Activated CD4-positive, CD25-positive, alpha-beta regulatory T cell treated with anti-CD3 and anti-CD28 coated beads, Interleukin-2, amount 50 U/mL, for 24 hours (primary cell): ENCODE measurements at places on chromosomes 6 and 20.

DNA sequence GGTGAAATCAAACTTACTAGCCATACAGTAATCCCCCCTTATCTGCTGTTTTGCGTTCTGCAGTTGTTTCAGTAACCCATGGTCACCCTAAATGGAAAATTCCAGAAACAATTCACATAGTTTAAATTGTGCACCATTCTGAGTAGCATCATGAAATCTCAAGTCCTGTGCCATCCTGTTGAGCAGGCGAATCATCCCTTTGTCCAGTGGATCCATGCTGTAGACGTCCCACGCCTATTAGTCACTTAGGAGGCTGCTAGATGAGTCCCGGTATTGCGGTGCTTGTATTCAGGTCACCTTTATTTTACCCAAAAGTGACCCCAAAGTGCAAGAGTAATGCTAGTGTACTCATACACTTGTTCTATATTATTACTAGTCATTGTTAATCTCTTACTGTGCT lies 46.4 kb downstream of the HECA start:
- ATAC-seq: no peak

GRCh38 chr20:57960803-57961575 lies 251.2 kb upstream of the PMEPA1 start:
- no peak for ATAC-seq

GRCh38 chr6:64497634-64498033 lies 862.0 kb downstream of the PHF3 start:
- no peak for ATAC-seq

DNA sequence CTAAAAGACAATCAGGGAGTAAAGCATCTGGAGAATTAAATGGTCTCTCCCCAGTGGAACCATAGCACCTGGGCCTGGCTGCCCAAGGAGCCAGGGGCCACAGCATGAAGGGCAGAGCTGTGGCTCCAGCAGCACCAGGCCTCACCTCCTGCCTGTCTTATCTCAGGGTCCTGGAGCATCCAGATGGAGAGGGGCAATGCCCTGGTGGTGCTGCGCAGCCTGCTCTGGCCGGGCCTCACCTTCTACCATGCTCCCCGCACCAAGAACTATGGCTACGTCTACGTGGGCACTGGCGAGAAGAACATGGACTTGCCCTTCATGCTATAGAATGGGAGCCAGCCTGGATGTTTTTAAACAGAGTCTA lies 17.0 kb downstream of the MRPS18A start:
- ATAC-seq: no peak

- peak; percentile 21 for ATAC-seq
These were observed 1.1 kb upstream of the BEND3 start for GRCh38 chr6:107116328-107116892.

DNA sequence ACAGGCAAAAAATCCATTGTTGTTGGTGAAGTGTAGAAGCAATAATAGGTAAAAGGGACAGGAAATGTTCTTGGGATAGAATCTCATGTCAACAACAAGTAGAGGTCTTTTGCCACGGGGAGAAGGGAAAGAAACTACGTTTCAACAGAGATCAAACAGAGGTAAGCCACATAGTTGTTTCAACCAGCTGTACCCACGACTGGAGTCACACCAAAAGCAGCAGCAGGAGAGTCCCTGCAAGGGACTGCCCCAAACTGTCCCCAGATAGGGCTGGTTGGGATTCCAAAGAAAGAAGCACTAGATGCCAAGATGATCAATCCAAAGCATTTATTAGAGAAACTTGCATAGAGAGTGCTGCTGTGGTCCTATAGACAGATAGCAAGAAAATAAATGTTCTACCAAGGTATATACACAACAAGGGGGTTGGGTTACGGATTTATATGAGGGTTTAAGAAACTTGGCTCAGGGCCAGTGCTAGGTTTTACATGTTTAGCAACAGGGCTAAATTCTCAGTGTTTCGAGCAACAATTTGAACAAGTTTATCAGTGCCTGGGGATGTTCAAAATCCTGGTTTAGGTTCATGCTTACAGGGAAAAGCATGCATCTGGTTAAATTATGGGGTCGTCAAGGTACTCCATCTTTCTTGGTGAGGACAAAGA lies 466.5 kb downstream of the MMUT start:
- ATAC-seq: no peak

DNA sequence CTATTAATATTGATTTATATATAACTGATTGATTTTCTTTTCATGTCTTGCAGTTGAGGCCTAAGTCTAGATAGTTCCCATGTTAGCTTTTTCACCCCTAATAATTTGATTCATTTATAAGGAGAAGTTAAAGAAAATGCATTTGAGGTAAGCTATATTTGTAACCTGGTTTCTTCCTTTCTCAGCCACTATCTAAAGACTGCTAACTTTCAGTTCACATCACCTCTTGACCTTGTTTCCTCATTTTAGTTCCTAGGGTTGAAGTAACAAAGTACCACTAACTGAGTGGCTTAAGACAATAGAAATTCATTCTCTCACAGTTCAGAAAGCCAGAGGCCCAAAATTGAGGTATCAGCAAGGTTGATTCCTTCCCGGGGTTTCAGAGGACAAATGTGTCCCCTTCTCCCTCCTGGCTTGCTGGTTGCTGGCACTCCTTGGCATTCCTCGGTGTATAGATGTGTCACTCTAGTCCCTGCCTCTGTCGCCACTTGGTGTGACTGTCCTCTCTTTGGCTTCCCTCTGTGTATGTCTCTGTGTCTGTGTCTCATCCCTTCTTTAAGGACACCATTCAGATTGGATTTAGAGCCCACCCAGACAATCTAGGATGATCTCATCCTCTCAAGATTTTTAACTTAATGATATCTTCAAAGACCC lies 55.9 kb upstream of the C20orf144 start:
- no peak for ATAC-seq

DNA sequence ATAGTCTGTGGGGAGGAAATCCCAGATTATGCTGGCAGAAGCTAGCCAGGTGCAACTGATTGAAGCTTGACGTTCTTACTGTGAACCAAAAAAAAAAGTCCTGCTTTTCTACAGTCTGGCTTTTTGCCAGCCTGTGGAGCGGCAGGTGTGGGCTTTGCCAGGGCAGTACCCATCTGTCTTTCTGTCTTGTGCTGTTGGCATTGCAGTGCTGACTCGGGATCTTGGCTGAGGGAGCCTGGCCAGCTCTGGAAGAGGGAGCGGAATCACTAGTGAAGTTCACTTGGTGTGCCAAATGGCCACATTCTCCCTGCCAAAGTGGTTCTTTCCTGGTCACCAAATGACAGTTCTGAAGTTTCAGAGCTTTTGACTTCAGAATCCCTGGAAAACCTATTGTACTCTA lies 5.0 kb downstream of the KIF3B start:
- ATAC-seq: no peak

- no peak for ATAC-seq
These were observed 210.9 kb upstream of the HDDC2 start for GRCh38 chr6:125512621-125513020.

- no peak for ATAC-seq
These were observed 28.9 kb downstream of the UTRN start for GRCh38 chr6:144314003-144314485.

- no peak for ATAC-seq
These were observed 85.4 kb downstream of the CD83 start for GRCh38 chr6:14202947-14203346.

DNA sequence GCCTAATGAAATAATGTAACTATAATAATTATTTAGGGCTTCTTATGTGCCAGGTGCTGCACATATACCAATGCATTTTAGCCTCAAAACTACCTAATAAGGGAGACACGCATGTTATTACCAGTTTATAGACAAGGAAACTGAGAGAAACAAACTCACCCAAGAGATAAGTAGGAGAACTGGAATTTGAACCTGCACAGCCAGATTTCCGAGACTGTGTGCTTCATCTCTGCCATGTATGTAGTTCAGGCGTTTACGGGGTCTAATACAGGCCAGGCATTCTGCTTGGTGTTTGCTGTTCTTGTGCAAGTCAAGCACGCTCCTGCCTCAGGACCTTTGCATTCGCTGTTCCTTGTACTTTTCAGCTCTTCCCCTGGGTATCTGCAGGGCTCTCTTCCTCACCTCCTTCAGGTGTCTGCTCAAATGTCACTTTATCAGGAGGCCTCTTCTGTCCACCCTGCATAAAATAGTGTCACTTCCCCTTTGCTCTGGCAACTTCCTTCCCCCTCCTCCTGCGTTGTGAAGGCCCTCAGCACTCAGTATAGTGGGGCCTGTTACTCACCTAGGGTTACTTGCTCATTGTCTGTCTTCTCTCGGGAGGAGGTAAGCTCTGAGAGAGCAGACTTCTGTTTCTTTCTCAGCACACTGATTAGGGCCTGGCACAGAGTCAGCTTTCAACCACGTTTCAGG lies 6.1 kb upstream of the NSFL1C start:
- ATAC-seq: no peak

DNA sequence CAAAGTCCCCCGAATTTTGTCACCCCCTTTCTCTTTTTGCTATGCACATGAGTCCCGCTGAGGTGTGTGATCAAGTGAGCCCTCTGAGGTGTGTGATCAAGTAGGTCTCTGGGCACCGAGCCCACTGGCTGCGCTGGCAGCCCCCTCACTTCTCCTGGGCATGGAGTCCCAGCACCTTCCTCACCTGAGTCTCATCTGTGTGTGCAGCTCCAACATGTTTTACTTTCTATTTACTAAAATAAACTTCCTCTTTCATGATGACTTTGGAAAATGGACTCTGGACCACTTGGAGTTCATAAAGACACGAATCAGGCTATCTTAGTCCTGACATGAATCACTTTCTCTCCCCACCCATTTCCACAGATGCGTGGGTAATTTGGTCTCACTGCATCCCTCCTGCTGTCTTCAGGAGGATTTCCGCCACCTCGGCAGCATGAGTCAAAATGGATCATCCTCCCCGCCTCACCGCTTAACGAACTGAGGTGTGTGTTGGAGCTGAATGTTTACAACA lies 39.8 kb downstream of the PRDM1 start:
- ATAC-seq: peak; percentile 79

DNA sequence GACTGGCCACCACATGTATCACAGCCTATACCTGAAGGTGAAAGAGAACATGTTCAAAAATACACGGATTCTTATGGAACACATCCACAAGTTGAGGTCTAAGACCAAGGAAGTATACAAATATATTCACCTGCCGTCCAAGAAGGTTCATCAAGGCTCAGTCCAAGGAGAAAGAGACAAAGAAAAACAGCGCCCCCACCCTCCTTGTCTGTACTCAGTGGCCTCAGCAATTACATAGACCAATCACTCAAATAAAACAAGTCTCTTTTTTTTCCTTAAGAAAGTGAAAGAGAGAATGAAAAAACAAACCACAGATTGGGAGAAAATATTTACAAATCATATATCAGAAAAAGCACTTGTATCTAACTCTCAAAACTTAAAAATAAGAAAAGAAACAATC lies 19.5 kb downstream of the CPXM1 start:
- ATAC-seq: no peak
